ENCODE measurements at places on chromosomes 7 and 10.

DNA sequence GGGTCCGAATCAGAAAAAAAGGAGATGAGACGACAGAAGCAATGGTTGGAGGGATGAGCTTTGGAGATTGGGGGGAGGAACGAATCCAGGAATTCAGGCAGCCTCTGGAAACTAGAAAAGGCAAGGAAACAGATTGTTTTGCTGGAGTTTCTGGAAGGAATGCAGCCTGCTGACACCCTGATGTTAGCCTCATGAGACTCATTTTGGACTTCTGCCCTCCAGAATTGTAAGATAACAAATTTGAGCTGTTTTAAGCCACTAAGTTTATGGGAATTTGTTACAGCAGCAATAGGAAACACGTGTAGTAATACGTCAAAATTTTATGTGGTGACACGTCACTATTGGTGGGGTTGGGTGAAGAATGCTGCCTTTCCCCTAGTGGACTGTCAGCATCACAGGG lies 25.6 kb upstream of the NPS start:
- no peak for DNase-seq

GRCh38 chr7:27680610-27681009 lies 17.9 kb upstream of the HIBADH start:
- DNase-seq = no peak

DNA sequence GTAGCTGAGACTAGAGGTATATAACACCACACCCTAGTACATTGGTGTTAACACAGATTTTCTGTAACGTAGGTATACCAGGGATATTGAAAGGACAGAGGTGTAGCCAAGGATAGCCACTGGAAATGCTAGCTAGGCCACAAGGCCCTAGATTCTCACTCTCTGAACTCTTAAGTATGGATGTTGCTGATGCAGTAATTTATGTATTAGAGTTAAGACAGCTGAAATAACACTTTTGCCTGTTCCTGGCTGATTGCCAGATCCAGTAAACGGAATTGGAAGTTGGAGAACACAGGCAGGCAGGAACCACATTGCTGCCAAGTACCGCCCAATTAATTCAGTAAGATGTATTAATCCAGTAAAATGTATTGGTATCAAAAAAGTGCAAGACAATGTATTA lies 1.8 kb downstream of the CALU start:
- DNase-seq = no peak

DNA sequence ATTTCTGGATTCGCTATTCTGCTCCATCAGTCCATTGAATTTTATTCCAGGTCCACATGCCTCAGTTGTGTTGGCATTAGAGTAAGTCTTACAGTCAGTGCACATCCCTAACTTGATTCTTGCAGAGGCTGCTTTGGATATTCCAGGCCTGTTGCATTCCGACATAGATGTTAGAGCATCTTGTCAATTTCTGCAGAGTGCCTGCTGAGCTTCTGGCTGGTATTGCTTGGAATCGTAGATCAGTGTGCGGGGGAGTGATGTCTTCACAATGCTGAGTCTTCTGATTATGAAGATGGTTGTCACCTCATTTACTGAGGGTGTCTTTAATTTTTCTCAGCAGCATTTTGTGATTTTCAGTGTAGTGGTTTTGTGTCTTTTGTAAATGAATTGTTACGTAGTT lies 45.2 kb downstream of the INPP5A start:
- no peak for DNase-seq

GRCh38 chr10:99292159-99292558 lies 37.0 kb upstream of the CNNM1 start:
- DNase-seq = no peak

DNA sequence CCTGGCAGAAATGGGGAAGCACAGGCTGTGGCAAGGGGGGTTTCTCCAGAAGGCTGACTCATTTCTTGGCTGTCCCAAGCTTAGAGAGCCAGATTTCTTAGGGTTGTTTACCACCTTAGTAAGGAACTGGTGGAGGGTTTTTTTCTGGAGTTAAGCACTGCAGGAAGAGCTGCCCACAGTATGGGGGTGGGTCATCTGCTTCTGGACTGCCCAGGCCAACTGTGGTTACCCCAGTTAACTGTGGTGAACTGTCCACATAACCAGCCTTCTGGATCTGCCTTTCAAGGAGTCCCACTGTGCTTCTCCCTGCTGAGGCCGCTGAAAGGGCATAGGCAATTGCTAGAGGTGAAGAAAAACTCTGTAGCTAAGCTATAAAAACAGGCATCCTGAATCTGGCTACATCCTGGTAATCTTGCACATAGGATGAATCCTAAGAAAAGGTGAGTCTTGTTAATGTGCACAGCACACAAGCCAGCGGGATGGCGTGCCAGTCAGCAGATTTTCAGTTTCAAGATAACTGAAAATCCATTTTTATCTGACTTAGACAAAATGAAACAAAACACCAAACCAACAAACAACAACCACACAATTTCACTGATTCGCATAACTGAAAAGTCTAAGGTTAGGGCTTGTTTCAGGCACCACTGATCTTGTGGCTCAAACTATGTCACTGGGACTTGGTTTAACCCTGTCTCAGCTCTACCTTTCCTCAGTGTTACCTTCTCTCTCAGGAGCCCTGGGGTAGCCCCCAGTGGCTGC lies 21.6 kb upstream of the TSPAN33 start:
- no peak for DNase-seq

DNA sequence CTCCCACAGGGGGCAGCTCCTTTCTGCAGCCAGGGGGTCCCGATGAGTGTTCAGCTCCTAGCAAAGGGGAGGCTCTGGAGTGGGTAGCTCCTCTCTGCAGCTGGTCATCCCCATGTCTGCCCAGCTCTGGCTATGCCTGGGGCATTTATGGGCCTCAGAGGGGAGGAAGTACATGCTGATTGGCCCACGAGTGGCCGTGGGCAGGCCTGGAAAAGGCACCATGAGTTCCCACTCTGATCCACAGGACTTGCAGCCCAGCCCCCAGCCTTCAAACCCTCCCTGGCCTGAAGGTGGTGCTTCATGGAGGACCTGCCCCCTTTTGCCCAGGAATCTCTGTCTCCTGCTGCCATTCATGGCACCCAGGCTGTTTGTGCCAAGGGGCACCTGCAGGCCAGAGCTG lies 268.8 kb downstream of the DNAJB6 start:
- DNase-seq = no peak

DNA sequence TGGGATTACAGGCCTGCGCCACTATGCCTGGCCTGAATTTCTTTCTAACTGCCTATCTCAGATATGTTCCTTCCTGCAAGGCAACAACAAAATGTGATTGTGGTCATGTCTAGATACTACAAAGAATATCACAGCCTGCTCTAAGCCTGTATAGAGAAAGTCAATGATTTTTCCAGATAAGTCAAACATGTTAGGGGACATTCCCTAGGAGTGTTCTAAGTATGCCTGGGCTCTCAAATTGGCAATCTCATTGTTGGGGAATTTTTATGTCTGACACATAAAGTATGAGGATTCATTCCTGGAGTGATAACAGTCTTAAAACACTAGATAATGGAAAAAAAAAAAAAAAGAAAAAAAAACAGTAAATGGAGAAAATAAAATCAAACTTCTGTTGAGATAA lies 406.1 kb downstream of the GATA3 start:
- DNase-seq = no peak

DNA sequence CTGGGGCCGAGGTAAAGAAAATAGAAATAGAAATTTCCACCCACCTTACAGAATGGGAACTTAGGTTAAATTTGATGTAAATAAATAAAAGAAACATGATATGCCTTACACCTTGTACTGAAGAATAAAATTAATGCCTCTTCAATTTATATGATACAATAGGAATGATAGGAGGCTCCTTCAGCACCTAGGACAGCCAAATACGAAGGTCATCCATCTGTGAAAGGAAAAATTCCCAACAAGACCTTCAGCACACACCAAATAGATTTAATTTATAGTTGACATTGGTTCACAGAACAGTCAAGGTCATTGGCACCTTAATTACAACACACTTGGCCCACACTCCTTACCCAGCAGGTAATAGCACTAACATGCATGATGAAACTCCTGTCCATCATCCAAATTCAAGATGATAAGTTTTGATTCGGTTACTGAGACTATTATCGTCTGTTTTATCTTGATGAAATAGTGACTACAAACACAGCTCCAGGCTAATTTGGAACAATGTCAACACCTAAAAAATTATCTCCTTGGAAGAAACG lies 250.9 kb downstream of the SNX13 start:
- DNase-seq = no peak

DNA sequence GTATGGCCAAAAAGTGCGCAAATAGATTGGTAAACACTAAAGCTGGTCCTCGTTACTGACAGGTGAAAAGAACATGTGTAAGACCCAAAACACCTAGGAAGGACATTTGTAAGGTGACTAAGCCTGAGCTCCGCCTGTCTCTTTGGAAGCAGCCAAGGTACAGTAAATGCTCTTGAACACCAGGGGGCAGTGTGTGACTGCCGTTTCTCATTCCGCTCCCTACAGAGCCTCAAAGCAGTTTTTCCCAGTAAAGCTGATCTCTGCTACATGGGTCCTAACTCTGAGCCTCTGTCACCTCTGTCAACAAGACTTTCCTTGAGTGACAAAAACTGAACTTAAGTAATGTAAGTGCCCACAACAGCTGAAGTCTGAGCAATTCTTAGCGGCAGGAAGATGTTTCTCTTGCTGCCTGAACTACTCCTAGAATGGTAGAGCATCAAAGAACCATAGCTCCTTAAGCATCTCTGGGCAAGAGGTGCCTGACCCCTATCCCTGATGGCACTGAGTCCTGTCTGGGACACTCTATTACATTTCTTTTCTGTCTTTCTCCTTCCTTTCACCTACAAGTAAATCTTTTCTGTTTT lies 238.0 kb upstream of the INHBA start:
- DNase-seq = peak; percentile 29

- no peak for DNase-seq
These were observed 18.3 kb downstream of the CPED1 start for GRCh38 chr7:121006711-121007315.

DNA sequence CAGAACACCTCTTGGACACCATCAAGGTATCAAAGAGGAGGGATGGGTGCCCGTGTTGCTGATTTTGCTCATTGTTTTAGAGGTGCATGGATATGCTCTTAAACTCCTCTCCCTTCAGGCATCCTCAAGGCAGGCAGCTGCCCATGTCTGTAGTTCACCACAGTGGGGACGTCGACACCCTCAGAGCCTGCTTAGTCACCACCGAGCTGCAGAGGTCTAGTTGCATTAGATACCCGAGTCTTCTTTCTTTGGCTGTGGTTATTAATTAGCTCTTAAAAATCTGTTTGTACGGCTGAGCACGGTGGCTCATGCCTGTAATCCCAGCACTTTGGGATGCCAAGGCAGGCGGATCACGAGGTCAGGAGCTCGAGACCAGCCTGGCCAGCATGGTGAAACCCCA lies 24.7 kb upstream of the TSPAN13 start:
- no peak for DNase-seq

DNA sequence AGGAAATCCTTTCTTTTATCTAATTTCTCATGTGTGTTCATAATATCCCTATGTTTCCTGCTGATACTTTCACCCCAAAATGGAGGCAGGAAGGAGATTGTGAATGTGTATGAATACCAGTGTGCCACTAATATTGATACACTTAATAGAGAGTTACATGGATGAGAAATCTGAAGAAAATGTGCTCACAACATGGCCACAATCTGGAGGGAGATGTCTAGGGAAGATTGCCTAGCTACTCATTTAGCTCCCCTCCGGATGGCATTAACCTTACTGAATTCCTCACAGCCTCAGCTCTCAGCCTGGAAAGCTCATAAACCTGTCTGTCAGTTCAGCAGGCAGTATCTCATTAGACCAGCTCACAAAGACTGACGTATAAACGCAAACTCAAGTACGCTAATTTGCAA lies 23.4 kb upstream of the DMTF1 start:
- DNase-seq = no peak

DNA sequence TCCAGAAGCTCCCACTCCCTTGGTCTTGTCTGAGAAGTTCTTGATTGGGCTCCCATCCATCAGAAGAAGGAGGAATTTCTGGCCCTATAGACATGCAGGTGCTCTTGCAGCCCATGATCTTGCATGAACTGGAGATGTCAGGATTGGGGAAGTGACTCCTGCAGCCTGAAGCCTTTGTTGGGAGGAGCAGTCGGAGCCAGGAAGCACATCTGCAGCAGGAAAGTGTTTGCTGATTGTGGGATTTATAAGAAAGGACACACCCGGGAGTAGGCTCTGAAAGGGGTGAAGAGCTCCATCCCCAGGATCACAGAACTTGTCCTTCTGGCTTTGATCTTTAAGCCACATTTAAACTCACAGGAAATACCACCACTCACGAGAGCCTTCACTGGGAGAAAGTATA lies 185.2 kb downstream of the DYNC1I1 start:
- DNase-seq = no peak

- no peak for DNase-seq
These were observed 877.6 kb upstream of the AUTS2 start for GRCh38 chr7:68720697-68721096.

DNA sequence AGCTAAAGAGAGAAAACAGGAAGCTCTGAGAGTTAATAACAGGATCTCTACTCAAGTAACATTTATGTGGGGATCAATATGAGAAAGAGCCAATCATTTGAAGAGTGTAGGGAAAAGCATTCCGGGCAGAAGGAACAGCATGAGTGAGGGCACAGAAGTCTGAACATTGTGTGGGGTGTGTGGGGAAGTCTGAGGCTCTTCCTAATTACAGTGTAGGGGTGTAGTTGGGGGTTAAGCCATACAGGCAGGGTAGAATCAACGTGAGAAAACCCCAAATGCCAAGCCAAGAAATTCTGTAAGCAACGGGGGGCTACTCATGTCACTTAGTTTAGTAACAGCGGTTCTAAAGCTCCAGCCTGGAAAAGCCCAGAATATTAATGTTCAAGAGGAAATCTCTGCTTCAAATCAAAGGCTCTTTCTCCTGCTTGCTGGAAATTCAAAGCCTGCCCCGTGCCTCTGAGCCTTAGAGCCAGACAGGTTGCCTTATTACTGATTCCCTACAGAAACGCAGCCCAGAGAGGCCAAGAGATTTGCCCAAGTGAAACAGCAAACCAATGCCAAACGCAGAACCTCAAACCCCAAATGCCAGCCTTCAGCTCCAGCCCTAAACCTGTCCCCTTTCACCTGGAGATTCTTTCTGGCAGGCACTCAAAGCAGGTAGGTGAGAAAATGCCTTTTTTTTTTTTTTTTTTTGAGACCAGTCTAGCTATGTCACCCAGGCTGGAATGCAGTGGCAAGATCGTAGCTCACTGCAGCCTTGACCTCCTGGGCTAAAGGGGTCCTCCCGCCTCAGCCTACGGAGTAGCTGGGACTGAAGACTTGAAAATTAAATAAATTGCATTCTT lies 36.1 kb downstream of the DNAJB12 start:
- DNase-seq = no peak

GRCh38 chr10:122530177-122530576 lies 30.4 kb upstream of the DMBT1 start:
- DNase-seq = no peak
